ENCODE measurements at places on chromosomes 13 and 19.

GRCh38 chr19:3617463-3617862 lies 9.1 kb downstream of the CACTIN start:
- no peak for DNase-seq

DNA sequence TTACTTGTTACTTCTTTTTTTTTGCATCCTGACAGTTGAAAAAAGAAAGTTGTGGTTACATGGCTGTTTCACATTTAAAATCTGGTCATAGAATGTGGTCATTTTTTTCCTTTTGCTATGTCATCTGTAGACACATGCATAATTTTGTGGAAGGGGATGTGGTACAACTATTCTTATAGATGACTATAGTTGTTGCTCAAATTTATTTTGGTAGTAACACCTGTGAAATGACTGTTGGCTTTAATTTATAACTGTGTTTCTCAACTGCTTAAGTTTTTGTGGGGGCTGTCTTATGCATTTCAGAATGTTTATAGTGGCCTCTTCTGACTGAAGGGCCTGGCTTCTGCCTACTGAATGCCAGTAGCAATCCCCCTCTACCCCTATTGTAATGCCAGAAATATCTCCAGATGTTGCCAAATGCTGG lies 130.5 kb downstream of the PAN3 start:
- DNase-seq = no peak

GRCh38 chr19:44212866-44213346 lies 574 bp downstream of the ZNF227 start:
- DNase-seq = no peak

DNA sequence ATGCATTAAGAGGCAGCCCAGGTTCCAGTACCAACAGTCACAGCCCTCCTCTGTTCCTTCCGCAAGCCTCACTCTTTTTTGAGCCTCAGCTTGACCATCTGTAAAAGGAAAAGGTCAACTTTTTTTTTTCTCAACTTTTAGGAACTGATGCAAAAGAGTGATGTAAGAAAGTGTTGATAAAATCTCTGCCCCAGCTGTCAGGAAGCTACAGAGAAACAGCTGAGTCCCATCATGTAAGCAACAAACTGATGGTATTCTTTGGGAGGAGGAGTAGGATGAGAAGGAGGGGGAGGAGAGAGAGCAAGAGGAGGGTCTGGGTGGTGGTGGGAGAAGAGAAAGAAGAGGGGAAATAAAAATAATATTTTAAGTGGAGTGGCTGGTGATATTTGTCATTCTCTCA lies 233.9 kb upstream of the TSHZ3 start:
- DNase-seq = no peak

DNA sequence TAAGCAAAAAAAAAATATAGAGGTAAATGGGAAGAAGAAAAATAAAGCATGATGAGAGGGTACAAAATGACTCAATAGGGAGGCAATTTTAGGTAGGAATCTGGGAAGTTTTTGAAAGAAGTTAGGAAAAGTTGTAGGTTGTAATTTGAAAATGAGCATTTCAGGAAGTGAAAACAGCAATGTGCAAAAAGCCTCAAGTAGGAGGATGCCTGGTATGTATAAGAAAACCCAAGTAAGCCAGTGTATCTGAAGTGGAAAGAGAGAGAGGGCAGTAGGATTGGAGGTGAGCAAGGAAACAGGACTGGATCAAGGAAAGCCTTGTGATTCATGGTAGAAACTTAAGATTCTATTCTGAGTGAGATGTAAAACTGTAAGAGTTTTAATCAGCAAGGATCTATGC lies 121.6 kb upstream of the SPRY2 start:
- DNase-seq = no peak

GRCh38 chr19:8135946-8136618 lies 13.3 kb downstream of the FBN3 start:
- no peak for DNase-seq

DNA sequence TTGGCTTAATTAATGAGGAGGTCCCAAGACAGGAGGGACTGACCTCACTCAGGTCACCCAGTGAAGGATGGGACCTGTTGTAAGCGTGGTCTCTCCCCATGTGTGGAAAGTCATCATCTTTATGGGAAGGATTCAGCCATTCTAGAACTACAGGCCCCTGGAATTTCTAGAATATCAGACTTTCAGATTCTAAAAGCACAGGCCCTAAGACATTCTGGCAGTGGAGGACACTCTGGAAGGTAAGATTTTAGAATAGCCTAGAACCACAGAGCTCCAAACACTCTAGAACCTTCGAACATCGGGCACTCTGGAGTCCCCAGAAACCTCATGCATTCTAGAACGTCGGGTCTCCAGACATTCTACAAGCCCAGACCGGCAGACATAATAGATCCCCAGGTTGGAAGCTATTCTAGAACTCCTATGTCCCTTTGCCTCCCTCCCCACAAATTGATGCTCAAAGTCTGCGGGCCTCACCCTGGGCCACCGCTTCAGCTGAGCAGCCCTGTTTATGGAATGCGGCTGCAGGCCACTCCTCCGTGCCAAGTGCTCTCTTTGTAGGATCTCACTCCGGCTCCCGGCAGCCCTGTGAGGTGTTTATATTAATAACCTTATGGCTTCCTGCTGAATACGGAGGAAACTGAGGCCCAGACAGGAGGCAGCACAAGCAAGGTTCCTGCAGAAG lies 1.9 kb upstream of the KLK15 start:
- DNase-seq = no peak

DNA sequence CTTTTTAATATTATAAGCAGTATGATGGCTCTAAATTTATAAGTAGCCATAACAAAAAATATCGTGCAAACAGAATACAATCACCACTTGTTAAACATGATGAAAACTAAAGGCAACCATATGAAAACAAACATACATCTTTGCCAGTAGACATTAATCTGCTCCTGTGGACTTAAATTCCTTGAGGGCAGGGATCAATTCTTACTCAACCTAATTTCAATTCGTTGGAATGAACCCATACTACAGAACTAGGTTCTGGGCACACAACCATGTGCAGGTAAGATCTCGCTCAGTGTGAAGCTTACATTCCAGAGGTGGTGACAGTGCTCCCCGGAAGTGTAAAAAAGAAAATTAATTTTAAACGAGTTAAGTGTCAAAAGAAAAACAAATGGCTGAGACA lies 13.4 kb downstream of the TBC1D4 start:
- DNase-seq = no peak

GRCh38 chr13:99356262-99357091 lies 49.3 kb upstream of the GPR183 start:
- no peak for DNase-seq

DNA sequence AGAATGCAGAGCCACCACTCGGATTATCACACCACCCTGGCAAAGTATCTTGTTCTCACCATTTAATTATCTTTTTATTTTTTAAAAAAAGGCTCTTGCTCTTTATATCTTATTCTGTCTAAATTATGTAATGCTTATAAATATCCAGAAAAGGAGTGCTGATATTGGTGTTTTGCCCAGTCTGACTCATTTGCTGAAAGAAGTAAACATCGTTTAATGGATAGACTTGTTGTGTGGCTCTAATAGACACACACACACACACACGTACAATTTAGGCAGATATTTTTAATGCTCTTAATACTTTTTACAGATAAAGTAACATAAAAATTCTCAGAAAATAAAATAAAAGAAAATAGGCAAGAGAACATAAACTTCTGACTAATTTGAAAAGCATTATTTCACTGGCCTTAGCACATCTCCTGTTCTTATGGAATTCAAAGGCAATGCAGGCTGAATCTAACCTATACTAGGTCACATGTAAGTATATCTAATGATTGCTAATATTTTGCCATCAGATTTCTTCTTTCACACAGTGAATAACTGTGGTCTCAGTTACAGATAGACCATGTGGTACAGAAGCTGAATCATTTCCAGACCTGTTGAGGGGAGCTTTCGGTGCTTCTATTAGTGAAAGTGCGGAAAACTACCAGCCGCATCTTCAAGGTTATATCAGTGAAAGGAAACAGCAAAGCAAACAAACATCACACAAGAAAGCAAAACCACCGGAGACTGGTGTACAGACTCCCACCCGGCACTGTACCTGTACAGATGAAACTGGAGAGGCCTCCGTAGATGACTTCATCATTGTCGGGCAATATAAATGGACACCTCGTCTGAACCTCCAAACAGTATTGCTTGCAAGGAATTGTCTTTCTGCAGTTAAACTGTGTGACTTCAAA lies 642.1 kb upstream of the ARGLU1 start:
- no peak for DNase-seq

DNA sequence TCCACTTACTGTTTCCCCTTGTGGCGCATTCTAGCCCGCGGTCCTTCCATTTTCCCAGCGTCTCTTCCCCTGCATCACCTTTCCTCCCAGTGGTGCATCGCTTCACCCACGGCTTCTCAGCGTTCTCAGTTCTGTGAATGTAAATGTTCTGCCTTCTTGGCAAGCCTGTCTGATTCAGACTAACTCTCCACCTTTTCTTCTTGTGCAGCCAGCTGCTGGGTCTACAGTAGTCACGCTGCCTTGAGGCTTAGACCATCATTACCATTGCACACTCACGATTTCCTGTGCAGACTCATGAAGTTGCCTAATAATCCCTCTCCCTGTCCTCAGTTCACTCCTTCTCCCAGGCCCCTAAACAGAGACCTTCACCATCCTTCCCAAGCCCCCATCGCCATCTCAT lies 75.0 kb downstream of the DHRS12 start:
- no peak for DNase-seq

DNA sequence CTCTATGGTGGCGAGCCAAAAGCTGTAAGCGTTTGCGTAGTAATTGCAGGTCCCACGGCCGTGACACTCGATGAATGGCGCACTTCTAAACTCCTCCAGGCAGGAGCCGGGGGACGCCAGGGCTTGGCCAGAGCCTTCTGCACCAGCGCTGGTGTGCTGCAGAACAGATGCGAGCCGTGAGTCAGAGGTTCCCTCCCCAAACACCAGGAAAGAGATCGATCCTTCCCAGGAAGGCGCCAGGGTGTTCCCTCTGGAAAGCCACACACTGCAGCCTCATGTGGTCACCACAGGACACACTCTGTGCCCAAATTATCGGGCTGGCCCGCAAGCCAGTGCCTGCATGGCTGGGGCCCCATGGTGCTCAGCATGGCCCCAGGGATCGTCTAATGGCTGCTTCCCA lies 154.6 kb downstream of the COL4A1 start:
- DNase-seq = no peak

DNA sequence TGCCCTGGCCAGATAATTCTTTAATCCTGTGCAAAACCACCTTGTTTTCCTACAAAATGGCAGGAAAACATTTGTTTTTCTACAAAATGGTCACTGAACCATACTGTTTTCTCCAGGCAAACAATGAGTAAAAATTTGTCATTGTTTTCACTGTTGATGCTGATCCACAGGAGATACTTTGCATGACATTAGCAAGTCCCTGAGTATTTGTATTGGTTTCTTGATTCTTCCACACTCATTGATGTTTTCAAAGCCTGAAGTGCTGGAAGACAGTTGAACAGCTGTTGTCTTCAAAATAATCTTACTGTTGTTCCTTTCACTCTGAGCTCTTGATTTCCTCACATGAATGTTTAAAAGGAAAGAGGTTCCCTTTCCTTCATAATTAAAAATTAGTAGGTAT lies 123.1 kb upstream of the HTR2A start:
- DNase-seq = no peak

DNA sequence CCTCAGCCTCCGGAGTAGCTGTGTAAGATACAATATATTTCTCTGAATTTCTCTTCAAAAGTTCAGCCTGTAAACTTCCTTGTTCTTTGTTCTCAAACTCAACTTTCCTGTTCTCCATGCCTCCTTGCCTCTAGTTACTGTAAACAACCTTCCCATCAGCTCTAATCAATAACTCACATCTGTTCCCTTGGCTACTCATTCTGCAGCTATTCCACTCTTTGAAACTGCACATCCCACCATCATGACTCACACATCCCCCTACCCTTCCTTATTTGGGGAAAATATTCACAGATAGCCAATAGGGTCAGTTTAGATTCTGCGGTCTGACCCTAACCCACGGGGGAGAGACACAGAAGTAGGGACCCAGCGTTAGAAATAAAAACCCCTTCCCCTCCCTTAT lies 2.0 kb downstream of the ZNF562 start:
- DNase-seq = no peak

DNA sequence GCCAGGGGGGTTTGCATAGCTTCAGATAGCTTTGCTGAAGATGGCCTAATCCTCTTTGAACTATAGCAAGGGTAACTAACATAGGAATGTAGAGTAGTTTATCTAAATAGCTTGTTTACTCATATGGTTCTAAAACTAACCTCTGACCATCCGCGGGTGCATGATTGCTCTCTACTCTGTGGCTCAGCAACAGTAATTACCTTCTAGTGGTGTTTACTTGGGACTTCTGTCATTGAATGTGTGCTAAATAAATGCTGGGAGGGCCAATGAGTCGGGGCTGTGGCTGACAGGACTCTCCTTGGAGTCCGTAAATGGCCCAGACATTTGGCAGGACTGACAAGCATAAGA lies 1461.9 kb downstream of the UQCRFS1 start:
- DNase-seq = no peak

DNA sequence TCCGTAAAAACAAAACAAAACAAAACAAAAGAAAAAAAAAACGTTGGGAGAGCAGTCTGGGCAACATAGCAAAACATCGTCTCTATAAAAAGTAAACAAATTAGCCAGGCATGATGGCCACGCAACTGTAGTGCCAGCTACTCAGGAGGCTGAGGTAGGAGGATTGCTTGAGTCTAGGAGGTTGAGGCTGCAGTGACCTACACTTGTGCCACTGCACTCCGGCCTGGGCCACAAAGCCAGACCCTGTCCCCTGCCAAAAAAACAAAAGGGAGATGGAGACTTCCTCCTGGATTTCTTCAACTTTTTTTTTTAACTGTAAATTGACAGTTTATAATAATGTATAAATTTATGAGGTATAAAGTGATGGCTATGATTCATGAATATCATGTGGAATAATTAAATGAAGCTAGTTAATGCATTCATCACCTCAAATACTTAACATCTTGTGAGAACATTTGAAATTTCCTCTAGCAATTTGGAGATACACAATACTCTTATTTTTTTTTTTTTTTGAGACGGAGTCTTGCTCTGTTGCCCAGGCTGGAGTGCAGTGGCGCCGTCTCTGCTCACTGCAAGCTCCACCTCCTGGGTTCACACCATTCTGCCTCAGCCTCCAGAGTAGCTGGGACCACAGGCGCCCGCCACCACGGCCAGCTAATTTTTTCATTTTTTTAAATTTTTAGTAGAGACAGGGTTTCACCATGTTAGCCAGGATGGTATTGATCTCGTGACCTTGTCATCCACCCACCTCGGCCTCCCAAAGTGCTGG lies 1.9 kb downstream of the PDCD2L start:
- DNase-seq = no peak

DNA sequence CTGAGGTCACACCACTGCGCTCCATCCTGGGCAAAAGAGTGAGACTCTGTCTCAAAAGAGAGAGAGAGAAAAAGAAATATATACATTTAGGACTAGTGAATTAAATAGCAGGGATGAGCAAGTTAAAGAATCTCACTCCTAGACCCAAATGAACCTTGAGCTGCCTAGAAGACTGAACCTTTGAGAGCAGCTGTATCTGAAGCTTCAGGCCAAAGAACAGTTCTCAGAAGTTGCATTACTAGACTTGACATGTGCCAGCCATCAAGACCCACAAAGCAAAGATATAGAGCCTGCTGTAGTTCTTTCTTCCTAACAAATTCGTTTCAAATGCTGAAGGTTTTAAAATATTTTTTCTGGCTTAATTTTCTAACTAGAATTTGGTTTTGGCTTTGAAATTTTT lies 16.6 kb downstream of the DNAJC15 start:
- DNase-seq = no peak

GRCh38 chr19:15161028-15161984 lies 39.5 kb downstream of the NOTCH3 start:
- no peak for DNase-seq
